ENCODE measurements at places on chromosomes 13 and 19. TPM values are rescaled to one million over a fixed set of nuclear protein-coding genes. Genes with fewer than 3 reads are reported as not detected.
A peak's percentile ranks its signal among the peaks of the same experiment; 100 is the strongest.

Gene ZNF681
- total RNA-seq: 9.1 TPM

Gene KCNC3
- 9.1 TPM for total RNA-seq

- DNase-seq: no peak
These were observed 21.4 kb upstream of the TCF3 start for GRCh38 chr19:1673645-1674292.

GRCh38 chr13:94712812-94713560 is 641 bp upstream of the SOX21 start:
- peak; percentile 31 for DNase-seq

Gene ZNF730
- total RNA-seq: 3.8 TPM

DNA sequence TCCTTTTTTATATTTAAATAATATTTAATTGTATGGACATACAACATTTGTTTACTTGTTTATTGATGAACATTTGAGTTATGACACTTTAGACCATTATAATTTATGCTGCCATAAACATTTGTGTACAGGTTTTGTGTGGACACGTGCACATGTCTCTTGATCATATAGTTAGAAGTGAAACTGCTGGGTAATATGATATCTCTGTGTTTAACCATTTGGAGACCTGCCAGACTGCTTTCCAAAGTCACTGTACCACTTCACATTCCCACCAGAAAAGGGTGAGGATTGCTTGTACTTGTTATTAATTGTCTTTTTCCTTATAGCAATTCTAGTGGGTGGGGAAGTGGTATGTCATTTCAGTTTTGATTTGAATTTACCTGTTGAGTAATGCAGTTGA is 145.6 kb upstream of the KLHL1 start:
- DNase-seq: no peak

Gene ZNF221
- total RNA-seq: 1.9 TPM

Gene ERCC1
- total RNA-seq: 71.8 TPM

Gene SUPT20H
- 69.4 TPM for total RNA-seq

Gene NXNL1
- total RNA-seq: not detected

DNA sequence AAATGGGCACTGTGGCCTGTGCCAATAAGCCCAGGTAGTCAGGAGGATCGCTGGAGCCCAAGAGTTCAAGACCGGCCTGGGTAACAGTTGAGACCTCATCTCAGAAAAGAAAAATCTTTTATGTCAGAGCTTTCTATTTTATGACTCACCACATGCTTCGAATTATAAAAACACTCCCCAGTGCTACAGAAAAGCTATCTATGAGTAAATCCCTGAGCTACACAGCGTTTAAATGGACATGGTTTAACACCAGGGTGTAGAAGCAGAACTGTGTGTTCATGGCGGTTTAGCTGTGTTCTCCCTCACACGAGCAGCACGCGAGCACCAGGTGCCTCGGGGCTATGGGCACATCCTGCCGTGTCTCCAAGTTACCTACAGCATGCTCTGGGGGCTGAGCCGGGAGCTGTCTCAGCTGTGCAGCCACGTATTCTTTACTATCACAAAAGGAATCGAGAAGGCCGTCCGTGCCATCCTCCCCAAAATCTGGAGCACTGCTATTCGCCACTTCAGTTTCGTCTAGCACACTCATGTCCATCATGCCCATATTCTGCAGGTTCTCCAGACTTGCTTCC is 6.7 kb downstream of the SAFB2 start:
- no peak for DNase-seq

Gene ZIC2
- not detected for total RNA-seq

Gene SBSN
- not detected for total RNA-seq

GRCh38 chr13:79360095-79360494 is 46.0 kb downstream of the RBM26 start:
- no peak for DNase-seq

DNA sequence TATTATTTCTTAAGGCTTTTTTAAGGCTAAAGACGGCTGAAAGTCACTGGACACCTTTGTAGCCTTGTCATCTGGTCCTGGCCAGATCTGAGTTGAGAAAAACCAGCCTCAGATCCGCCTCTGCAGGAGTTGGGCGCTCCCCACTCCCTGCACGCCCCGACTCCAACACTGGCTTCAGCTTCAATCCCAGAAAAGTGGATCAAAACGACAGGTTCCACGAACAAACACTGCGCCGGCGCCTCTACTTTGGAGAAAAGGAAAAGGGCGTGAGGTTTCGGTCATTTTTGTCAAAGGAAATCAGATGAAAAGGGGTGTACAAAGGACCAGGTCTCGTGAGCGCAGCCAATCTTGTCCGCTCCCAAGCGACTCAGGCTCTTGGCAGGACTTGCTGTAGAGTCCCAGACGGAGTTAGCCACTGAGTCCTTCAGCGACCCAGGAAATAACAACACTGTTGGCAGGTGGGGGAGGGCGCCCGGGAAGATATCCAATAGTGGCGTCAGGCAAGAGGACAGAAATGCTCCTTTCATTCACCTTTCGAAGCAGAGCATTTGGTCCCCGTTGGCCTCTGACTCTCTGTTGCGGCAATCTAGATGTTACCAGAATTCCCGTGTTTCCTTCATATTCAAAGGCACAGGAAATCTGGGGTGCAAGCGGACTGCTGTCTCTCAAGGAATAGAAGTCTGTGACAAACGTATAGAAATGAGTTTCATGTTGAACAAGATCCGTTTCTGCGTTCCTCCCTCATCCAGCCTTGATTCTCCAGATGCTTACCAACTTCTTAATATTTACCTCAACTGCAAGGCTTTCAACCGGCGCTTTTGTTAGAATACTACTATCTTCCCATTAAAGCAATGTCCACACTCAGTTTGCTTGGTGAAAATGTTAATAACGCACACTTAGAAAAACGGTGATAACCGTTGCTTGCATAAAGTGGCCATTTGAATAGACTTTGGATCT is 1.8 kb upstream of the CCNA1 start:
- DNase-seq: no peak

GRCh38 chr19:56594446-56594782 is 688 bp upstream of the ZNF71 start:
- DNase-seq: no peak

DNA sequence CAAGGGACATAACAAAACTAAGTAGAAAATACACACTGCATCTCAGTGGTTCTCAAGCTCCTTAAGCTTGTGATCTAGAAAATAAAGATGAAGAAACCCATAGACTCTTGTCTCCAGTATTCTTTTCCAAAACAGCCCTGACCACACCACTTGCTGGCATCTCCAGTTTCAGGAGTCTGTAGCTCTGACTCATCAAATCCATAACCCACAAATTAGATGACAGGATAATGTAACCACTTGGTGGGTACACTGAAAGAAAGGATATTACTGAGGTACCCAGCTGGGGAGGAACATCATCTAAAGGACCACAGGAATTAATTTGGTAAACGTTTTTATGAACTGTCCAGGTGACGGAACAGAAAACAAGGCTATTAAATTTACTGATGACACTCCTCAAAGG is 214.7 kb downstream of the VWA8 start:
- DNase-seq: no peak

DNA sequence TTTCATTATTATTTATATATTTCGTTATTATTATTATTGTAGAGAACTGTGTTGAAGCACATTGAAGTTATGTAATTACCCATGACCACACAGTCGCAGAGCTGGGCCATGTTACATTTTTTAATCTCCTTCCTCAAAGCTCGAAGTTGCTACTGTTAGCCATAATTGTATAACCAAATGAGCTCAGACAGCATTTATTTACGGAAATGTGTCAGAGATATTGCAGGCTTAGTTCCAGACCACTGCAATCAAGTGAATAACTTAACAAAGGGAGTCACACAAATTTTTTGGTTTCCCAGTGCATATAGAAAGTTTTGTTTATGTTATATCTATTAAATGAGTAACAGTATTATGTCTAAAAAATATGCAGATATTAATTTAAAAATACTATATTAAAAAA is 147.1 kb upstream of the SLITRK1 start:
- DNase-seq: no peak

Gene ZNF443
- 4.0 TPM for total RNA-seq

Gene PRKCG
- 0.25 TPM for total RNA-seq

Gene CPB2
- total RNA-seq: not detected

GRCh38 chr19:5123646-5124045 is 154.7 kb downstream of the KDM4B start:
- no peak for DNase-seq

Gene KLF1
- total RNA-seq: 0.18 TPM

DNA sequence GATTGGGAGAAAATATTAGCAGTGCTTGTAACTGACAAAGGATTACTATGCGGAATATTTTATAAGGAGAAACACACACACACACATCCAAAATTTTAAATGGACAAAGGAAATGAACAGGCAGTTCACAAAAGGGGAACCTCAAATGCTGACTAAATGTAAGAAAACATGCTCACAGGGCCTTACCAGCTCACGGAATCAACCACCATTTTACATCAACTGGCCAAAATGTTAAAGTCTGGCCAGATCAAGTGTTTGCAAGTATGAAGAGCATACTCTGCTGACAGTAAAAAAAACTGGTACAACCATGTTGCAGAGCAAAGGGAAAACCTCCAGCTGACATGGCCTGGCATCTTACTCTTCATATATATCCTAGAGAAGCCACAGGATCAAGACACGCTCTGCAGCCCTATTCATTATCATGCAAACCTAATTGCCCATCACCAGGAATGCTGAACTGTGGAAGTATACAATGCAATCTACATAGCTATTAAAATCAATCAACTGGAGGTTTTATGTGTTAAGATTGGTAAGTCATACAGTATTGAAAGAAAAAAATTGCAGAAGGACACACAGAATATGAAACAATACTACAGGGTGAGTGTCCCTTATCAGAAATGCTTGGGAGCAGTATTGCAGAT is 124.4 kb downstream of the RNF17 start:
- DNase-seq: no peak

- DNase-seq: no peak
These were observed 20.1 kb upstream of the NANOS2 start for GRCh38 chr19:45934551-45935230.

GRCh38 chr13:93101226-93101734 is 125.3 kb upstream of the GPC6 start:
- DNase-seq: no peak

GRCh38 chr19:51729781-51730180 is 6.0 kb upstream of the HAS1 start:
- no peak for DNase-seq

GRCh38 chr19:49679771-49680413 is 2.8 kb downstream of the PRMT1 start:
- DNase-seq: no peak

Gene C19orf25
- 19.9 TPM for total RNA-seq

DNA sequence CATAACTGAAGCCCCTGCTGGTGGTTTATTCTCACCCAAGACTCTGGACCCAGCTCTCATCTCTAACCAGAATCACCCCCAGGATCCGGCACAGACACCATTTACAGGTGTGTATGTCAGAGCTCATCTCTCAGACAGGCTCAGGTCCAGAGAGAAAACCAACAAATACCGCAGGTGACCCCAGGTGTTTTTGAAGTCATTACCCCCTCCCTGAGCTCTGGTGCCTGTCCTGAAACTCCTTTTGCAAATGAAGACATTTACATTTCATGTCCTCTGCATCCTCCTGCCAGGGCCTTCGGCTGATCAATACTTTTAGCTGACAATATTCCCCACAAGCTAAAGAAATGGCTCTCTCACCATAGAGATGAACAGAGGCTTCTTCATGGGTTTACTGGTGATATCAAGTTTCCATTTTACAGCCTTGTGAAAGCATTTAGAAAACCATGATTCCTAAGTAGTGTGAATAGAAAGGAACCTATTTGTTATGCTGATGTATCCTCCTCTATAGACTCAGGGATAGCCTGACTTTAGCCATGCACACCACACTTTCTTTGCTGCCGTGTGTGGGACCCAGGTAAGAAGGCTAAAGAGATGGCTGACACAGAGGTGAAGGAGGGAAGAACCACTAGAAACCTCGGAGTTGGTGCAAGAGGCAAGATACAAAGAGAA is 131.3 kb downstream of the KCTD15 start:
- no peak for DNase-seq

DNA sequence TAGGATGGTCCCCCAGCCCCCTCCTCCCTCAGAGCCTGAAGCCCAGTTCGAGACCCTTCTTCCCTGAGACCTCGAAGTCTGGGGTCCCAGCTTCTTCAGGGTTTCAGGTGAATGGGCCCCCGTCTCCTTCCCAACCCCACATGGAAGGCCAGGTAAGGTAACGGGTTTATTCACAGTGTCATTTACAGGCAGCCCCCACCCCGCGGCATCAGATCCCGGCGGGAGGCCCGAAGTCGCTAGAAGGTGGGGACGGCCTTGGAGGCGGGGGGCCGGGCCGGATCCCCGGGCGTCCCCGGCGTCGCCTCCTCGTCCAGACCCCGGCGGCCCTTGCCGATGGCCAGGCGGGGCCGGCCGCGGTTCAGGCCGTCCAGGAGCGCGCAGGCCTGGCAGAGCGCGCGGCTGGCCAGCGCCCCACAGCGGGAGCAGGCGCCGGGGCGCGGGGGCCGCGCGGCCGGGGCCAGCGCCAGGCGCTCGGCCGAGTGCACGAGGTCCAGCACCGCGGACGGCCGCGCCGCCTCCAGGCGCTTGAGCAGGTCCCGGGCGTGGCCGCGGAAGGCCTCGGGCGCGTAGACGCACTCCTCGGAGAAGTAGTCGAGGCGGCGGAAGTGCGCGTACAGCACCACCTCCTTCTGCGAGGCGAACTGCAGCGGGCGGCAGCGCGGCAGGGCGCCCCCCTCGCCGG is 9.7 kb downstream of the CTU1 start:
- DNase-seq: peak; percentile 47

DNA sequence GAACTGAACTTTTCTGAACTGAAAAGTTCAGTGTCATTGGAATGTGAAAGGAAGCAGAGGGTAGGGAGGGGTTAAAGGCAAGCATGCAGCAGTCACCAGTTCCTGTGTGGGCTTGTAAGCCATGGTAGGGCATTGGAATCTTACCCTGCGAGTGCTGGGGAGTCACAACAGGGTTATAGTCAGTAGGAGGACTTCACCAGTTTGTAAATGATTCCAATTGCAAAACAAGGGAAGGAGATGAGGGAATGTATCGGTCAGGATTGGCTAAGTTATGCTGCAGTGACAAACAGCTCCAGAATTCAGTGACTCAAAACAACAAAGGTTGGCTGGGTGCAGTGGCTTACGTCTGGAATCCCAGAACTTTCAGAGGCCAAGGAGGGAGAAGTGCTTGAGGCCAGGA is 12.8 kb downstream of the LYPD3 start:
- DNase-seq: no peak

Gene CBLC
- not detected for total RNA-seq

GRCh38 chr13:30042891-30043630 is 192.6 kb upstream of the UBL3 start:
- no peak for DNase-seq

Gene ZFP30
- total RNA-seq: 9.4 TPM

- DNase-seq: no peak
These were observed 6.7 kb downstream of the SIGLEC6 start for GRCh38 chr19:51524666-51525264.

Gene DCT
- 0.14 TPM for total RNA-seq

- peak; percentile 90 for DNase-seq
These were observed 42.0 kb upstream of the NFIC start for GRCh38 chr19:3324405-3324856.

DNA sequence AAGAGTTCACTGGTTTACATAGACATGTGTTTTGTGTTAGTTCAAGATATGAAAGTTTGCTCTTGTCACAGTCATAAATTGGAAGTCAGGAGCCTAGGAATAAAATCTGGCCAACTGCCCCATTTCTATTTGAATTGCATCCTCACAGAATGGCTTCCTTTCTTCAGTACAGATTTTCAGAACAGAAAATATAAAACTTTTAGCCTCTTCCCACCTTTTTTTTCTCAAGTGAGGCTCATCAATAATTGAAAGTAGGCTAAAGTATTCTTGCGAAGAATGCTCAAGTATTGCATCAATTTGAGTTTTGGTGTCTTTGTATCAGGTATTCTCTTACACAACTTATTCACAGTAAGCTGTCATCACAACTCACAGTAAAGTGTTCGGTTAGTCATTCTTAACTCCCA is 802.7 kb downstream of the PCDH9 start:
- no peak for DNase-seq

Gene NDUFA13
- total RNA-seq: 323 TPM
